Activated CD4-positive, alpha-beta T cell treated with anti-CD3 and anti-CD28 coated beads, Interleukin-2, amount 10 ng/mL, durations not matched to agents 24 days and 14 days (primary cell): ENCODE measurements at places on chromosomes 11 and 22.
A peak's percentile ranks its signal among the peaks of the same experiment; 100 is the strongest.

- no peaks in the 10 kb centered on the region for H3K27me3 ChIP-seq
- no peaks in the 10 kb centered on the region for H3K36me3 ChIP-seq
- no peak for DNase-seq
- H3K4me1 ChIP-seq: no peaks in the 10 kb centered on the region
Observed at GRCh38 chr11:40129266-40129665, 1330.2 kb downstream of the LRRC4C start.

- H3K36me3 ChIP-seq: no peaks in the 10 kb centered on the region
- no peaks in the 10 kb centered on the region for H3K4me1 ChIP-seq
- H3K27me3 ChIP-seq: no peaks in the 10 kb centered on the region
- H3K27ac ChIP-seq: no peak overlapping the region
- no peak for DNase-seq
Observed at GRCh38 chr11:41404109-41404508, 55.3 kb downstream of the LRRC4C start.

DNA sequence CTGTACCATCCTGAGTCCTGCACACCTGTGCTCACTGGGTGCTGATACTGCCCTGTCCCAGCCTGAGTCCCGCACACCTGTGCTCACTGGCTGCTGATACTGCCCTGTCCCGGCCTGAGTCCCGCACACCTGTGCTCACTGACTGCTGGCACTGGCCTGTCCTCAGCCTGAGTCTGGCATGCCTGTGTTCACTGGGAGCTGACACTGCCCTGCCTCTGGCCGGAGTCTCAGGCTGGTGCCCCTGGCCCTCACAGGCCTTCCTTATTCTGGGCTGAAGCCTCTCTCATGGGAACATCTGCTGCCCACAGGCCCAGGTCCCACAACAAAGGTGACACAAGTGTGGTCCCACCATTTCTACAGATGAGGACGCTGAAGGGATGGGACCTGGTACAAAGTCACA lies 115.1 kb downstream of the MPPED1 start:
- no peak for DNase-seq
- peaks cover 9% of the 10 kb centered on the region for H3K27me3 ChIP-seq
- H3K4me3 ChIP-seq: no peak overlapping the region
- no peaks in the 10 kb centered on the region for H3K4me1 ChIP-seq
- H3K27ac ChIP-seq: no peak overlapping the region

DNA sequence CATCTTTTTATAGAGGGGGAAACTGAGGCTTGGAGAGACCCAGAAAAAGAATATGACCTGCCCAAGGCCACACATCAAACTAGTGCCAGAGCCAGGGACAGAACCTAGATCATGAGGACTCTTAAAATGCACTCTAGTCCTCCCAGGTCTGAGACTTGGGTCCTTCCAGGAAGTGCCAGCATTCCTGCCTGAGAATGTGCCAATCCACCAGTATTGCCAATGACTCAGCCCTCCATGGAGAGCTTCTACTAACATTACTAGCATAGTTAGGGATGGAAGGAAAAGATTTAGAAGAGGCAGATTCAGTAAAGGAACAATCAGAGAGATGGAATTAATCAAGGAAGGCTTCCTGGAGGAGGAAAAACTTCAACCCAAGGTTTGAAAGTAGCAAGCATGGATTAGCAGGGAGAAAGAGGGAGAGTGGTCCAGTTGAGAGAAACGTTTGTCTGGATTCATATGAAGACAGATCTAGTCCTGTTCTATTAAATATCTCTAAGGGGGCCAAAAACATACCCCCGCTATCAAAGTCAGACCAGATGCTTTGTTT lies 20.1 kb upstream of the SMIM35 start:
- H3K27me3 ChIP-seq: peaks cover 15% of the 10 kb centered on the region
- DNase-seq: no peak
- H3K27ac ChIP-seq: no peak overlapping the region
- H3K4me1 ChIP-seq: peaks cover under 1% of the 10 kb centered on the region
- no peak overlapping the region for H3K4me3 ChIP-seq
- H3K36me3 ChIP-seq: no peaks in the 10 kb centered on the region

DNA sequence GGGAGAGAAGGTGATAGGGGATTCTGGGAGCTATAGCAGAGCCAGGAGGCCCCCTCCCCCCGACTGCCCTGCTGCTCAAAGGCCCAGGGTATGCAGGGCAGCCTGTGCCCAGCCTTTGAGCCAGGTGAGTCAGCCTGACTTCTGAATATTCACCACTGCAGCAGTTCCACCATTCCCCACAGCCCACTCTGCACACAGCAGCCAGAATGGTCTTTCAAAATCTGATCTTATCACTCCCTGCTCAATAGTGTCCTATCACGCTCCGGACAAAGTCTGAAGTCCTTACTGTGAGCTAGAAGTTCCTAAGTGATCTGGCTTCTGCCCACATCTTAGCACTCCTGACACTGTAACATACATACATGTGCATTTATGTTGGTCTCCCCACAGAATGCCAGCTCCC lies 111.7 kb downstream of the BUD13 start:
- no peak overlapping the region for H3K27ac ChIP-seq
- no peaks in the 10 kb centered on the region for H3K4me1 ChIP-seq
- H3K4me3 ChIP-seq: no peak overlapping the region
- no peak for DNase-seq

DNA sequence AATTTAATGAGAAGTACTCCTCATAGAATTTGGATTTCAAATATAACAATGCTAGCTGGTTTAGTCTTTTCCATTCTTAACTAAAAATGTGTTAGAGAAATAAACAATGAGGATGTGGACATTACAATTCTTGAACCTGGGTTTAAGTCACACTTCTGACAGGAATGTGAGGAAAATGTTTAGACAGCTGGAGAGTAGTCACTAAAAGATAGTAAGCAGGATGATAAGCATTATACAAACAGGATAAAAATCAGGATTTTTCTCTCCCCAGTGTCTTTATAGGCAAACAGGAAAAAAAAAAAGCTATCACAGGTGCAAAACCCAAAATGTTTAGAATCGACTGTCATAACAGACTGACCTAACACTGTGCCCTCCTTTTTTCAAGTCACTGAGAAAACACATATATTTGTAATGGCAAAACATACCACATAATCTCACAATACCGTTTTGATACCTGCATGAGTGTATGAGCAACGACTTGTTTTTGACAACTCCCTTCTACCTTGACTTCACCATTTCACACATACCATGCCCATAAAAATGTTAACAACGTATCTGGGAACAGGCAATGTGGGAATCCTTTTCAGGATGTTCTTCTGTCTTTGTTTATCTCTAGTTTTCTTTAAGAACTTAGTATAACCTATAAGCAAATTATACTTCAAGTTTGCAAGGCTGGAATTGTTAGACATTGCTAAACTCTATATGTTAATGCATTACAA lies 242.0 kb downstream of the SBF2 start:
- no peak for DNase-seq
- H3K27me3 ChIP-seq: no peaks in the 10 kb centered on the region
- no peaks in the 10 kb centered on the region for H3K4me1 ChIP-seq

GRCh38 chr11:88411265-88411664 lies 73.7 kb upstream of the CTSC start:
- H3K36me3 ChIP-seq: peaks cover 2% of the 10 kb centered on the region
- peaks cover 27% of the 10 kb centered on the region for H3K4me1 ChIP-seq
- H3K27me3 ChIP-seq: no peaks in the 10 kb centered on the region
- H3K27ac ChIP-seq: no peak overlapping the region

DNA sequence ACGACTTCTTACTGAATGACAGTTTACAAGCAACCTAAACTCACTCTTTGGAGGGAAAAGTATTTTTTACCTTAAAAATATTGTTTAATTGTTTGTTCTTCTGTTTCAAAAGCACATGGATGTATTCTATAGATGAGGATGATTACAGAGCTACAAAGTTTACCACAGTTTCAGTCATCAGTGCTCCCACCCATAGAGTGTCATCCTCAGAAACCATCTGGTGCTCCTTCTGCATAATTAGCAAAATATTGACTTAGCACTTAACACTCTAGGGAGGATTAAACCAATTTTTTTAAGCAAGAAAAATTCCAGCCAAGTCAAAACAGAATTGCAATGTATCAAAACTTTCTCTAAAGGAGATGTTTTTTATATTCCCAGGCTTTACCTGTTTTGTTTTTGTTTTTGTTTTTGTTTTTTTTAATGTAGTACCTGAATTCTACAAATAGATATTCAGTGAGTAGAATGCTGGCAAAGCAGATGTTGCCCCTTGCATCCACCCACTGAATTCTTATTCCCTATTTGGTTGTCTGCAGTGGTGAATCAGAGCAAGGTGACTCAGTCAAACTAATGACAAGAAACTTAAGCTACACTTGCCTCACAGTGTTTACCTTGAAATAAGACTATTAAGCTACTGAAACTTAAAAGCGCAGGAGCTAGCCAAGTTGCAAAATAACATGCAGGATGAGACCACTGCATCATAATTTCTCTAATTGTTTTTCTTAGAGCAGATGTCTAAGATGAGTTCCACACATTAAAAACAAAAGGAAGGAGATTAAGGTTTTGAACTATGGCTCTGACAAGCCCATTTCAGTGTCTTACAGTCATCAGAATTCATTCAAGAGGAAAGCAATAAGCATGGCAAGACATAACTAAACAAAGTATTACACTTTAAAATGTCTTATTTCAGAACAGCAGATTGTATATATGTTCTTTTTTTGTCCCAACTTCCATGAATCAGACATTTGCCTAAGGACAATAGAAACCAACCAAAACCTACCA lies 155.1 kb upstream of the SOX6 start:
- H3K36me3 ChIP-seq: no peaks in the 10 kb centered on the region
- no peak overlapping the region for H3K27ac ChIP-seq
- DNase-seq: no peak
- H3K27me3 ChIP-seq: no peaks in the 10 kb centered on the region
- no peak overlapping the region for H3K4me3 ChIP-seq

- no peak overlapping the region for H3K27ac ChIP-seq
- no peak overlapping the region for H3K4me3 ChIP-seq
- H3K4me1 ChIP-seq: no peaks in the 10 kb centered on the region
- no peak for DNase-seq
Observed at GRCh38 chr11:130522284-130522961, 74.0 kb downstream of the ADAMTS15 start.

GRCh38 chr11:1155274-1155693 lies 2.5 kb upstream of the MUC5AC start:
- H3K27me3 ChIP-seq: peaks cover 3% of the 10 kb centered on the region
- peaks cover 2% of the 10 kb centered on the region for H3K4me1 ChIP-seq

GRCh38 chr11:133058501-133058900 lies 473.8 kb downstream of the OPCML start:
- DNase-seq: no peak
- no peak overlapping the region for H3K27ac ChIP-seq
- H3K36me3 ChIP-seq: no peaks in the 10 kb centered on the region
- H3K4me1 ChIP-seq: no peaks in the 10 kb centered on the region
- no peak overlapping the region for H3K4me3 ChIP-seq

DNA sequence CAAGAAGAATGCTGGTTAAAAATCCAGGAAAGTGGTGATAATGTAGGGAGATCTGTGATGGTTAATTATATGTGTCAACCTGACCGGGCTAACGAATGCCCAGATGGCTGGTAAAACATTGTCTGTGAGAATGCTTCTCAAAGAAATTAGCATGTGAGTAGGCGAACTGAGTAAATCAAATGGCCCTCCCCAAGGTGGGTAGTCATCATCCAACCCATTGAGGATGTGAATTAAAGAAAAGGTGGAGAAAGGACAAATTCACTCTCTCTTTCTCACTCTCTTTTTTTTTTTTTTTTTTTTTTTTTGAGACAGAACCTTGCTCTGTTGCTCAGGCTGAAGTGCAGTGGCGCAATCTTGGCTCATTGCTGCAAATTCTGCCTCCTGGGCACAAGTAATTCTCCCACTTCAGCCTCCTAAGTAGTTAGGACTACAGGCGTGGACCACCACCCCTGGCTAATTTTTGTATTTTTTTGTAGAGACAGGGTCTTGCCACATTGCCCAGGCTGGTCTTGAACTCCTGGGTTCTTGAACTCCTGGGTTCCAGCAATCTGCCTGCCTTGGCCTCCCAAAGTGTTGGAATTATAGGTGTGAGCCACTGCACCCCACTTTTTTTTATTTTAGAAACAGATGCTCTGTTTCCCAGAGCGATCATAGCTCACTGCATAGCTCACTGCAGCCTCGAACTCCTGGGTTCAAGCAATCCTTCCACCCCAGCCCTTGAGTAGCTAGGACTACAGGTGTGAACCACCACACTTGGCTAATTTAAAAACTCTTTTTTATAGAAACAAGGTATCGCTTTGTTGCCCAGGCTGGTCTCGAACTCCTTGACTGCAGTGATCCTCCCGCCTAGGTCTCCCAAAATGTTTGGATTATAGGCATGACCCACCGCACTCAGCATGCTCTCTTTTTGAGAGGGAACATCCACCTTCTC lies 22.0 kb upstream of the P2RY6 start:
- peaks cover 6% of the 10 kb centered on the region for H3K4me1 ChIP-seq
- no peak overlapping the region for H3K4me3 ChIP-seq
- no peaks in the 10 kb centered on the region for H3K36me3 ChIP-seq
- H3K27me3 ChIP-seq: peaks cover 2% of the 10 kb centered on the region
- DNase-seq: peak; percentile 67

DNA sequence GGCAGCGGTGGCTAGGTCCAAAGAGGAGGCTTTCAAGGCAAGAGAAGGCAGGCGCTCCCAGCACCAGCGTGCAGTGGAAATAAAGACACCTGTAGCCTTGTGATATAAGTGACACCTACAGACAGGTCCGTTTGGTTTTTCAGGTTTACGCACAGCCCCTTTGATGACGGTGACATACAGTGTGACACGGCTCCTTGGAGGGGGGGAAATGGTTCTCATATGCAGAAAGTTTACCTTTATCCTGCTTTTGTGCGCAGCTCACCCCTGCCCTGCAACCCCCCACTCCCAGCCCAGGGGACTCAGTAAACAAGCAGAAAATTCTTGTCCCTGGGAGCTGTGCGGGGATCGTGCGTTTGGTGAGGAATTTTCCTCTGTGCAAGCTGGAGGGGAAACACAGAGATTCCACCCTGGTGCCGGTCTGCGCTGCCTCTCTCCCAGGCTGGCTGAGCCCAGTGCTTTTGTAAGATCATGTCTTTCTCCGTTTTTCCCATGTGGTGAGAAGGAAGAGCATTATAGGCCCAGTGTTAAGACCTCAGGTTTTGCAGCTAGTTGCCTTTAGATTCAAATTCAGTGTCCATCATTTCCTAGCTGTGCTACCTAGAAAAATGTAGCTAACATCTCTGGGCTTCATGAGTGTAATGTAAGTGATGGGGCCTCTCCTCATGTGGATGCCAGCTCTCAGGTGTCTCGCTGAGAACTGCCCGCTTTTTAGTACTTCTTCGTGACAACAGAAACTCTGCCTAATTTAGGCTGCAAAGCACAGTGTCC lies at the start of gene ELF5:
ELF5 (minus strand) TSS at position 113 of the 768 bp plus-strand sequence. CDS start 8,045 bp downstream, outside the sequence.
- no peak within 1 kb of the TSS for H3K4me3 ChIP-seq
- H3K27me3 ChIP-seq: peaks cover 6% of the 10 kb centered on the region
- H3K36me3 ChIP-seq: no peaks in the 10 kb centered on the region
- DNase-seq: no peak

GRCh38 chr11:59923813-59924212 lies 14.4 kb upstream of the OOSP1 start:
- no peaks in the 10 kb centered on the region for H3K4me1 ChIP-seq
- no peak for DNase-seq
- H3K36me3 ChIP-seq: no peaks in the 10 kb centered on the region
- no peaks in the 10 kb centered on the region for H3K27me3 ChIP-seq
- H3K27ac ChIP-seq: no peak overlapping the region
- no peak overlapping the region for H3K4me3 ChIP-seq
